Muscle of leg (tissue), 16 donors: ENCODE measurements at places on chromosomes 13 and 19. TPM values are rescaled to one million over a fixed set of nuclear protein-coding genes. Genes with fewer than 3 reads are reported as not detected.

The CCDC8 gene
- 73.9 TPM for total RNA-seq

The SERP2 gene
- 5.7 TPM for total RNA-seq

The GARIN5A gene
- 3.5 TPM for total RNA-seq

The NEK5 gene
- total RNA-seq: 0.44 TPM

The CEACAM16 gene
- total RNA-seq: 0.62 TPM

The ZFP28 gene
- total RNA-seq: 9.0 TPM

The KLK11 gene
- total RNA-seq: not detected

The PRKD2 gene
- total RNA-seq: 12.1 TPM

The CGB1 gene
- total RNA-seq: not detected

The KCNN1 gene
- total RNA-seq: 1.2 TPM

The NLRP5 gene
- not detected for total RNA-seq

The ISYNA1 gene
- total RNA-seq: 85.8 TPM

The ARRDC2 gene
- total RNA-seq: 4.9 TPM

The CEACAM7 gene
- total RNA-seq: not detected

The SLC10A2 gene
- not detected for total RNA-seq

The TNFSF11 gene
- 0.04 TPM for total RNA-seq

The KLK10 gene
- total RNA-seq: not detected

The KIR2DL1 gene
- total RNA-seq: not detected

The FAM174C gene
- total RNA-seq: 14.0 TPM

The PSG7 gene
- total RNA-seq: not detected

The ONECUT3 gene
- total RNA-seq: not detected
